Activated naive CD4-positive, alpha-beta T cell treated with anti-CD3 and anti-CD28 coated beads, Interleukin-2, amount 10 ng/mL, durations not matched to agents 7 days and 5 days (primary cell): ENCODE measurements at places on chromosomes 2 and 18.

- no peak for DNase-seq
These were observed 2115.3 kb upstream of the PIK3C3 start for GRCh38 chr18:39839782-39840181.

GRCh38 chr2:233199870-233200269, 51.6 kb upstream of the ATG16L1 start:
- DNase-seq, result no peak

DNA sequence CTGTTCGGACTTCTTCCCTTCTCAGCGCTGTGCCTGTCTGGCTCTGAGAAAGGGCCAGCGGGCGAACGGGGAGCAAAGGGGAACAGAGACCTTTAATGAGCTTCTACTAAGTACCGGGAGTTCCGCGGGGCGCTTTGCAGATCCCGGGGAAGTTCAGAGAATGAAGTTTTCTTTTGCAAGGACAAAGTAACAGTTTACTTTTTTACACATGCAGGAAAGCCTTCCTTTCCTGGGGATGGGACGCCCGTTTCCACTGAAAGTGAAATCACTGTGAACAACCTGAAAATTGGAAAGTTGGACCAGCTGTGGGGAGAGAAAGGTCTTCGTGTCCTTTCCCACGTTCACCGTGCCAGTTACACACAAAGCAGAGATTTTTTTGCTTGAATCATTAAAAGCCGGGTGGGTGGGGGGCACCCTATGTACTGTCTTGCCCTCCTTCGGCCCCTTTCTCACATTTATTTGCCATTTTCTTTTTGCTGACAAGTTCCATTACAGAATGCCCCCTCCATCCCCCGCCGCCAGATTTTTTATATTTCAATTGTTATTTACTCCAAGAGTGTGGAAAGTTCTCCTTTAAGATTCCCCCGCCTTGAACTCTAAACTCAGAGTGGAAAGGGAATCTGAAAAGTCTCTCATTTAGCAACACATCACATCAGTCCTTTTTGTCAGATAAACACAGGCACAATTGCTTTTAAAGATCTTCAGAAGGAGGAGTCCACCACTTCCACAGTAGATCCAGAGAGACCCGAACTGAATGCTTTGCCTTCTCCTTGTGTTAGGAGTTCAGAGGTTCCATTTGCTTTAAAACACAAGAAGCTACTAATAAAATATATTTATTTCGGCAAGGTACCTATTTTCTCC, 1.1 kb upstream of the FN1 start:
- no peak for DNase-seq

DNA sequence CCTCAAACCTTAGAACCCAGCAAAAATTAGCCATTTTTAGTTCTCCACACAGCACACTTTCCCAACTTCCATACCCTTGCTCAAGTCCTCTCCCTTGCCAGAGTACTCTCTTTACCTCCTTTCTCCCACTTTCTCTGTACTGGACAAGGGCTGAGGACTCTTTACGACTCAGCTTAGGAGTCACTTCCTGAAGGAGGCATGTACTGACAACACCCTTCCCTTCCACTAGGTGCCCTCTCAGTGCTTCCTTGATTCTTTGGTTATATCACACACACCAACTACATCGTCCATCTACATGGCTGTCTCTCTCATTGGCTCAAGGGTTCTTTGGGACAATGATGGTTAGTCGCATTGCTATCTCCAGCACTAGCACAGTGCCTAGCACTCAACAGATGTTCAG, 5.2 kb upstream of the C18orf63 start:
- DNase-seq, result no peak

- no peak for DNase-seq
These were observed 13.9 kb downstream of the ASB18 start for GRCh38 chr2:236250286-236250685.

DNA sequence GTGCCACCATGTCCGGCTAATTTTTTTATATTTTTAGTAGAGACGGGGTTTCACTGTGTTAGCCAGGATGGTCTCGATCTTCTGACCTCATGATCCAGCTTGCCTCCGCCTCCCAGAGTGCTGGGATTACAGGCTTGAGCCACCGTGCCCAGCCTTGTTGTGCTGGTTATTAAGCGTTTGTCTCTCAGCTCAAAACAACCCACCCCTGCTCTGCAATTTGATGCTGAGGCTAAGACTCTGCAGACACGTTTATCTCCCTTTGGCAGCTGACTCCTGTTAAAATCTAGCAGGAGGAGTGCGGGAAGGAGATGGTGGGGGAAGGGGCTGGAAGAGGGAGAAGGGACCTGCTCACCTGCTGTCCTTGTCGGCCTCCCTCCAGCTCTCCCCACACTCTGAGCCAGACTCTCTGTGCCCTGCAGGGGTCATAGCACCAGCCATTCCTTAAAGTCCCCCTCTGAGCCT, 29.9 kb upstream of the IMPA2 start:
- no peak for DNase-seq

DNA sequence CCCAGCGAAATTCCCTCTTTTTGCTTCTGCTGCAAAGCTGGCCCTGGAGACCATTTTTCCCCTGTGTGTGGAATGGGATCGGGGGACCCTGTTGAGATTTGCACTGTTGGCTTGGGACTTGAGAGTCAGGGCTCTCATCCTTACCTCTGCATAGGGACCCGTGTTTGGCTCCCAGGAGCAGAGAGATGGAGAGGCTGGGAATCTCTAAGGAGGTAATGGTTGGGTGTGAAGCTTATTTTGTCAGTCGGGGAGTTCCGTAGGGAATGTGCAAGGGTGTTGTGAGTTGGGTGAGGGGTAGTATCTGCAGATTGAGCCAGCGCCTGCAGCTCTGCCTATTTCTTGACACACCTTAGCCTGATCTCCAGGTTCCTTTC, 4.5 kb downstream of the GATA6 start:
- no peak for DNase-seq

- no peak for DNase-seq
These were observed 2.0 kb downstream of the SLC14A2 start for GRCh38 chr18:45617284-45617683.

DNA sequence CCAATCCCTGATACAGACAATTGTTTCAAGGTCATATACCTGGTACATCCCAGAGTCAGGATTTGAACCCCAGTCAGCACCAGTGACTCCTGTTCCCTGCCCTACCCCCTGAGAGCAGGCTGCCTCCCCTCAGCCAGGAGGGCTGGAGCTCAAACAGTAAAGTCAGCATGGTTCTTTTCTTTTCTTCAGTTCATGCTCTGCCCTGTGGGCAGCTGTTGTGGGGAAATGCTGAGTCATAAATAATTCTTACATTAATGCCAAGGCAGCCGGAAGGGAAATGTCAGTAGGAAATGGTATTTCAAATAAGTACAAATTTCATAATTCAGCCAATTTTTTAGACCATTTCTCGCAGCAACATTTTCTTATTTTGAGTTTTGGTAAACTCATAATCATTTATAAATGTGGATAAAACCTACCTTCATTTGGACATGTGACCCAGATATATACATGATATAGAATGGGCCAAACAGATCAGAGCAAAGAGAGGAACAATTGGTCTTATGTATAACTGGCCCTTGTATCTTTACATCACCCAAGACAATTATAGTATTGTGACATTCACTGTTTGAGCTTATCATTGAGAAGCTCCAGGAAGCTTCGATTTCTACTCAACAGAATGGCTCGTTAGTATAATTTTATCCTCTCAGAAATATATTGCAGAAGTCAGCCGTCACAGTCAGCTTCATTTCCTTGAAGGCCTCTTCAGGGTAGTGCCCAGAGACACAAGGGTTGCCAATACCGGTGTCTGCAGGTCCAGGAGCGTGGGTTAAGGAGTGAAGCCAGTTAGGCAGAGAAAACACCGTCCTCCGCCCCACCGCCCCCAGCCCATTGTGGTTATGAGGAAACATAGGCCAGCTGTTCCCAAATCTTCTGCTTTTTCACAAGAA, 28.0 kb upstream of the SCYGR1 start:
- no peak for DNase-seq

DNA sequence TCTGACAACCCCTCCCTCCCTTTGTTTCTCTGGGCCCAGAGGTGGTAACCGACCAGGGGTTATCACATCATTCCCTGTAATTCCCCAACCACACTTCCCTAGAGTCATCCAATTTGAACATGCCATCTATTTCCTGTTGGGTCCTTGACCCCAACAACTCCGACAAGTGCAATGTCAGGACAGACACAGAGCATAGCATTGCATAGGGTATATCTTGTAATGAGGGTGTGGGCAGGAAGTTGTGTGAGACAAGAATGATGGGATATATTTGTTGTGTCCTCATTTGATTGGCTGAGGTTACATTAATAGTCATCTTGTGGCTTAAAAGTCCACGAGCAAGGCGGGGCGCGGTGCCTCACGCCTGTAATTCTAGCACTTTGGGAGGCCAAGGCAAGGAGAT, 33.4 kb upstream of the CNOT11 start:
- no peak for DNase-seq

DNA sequence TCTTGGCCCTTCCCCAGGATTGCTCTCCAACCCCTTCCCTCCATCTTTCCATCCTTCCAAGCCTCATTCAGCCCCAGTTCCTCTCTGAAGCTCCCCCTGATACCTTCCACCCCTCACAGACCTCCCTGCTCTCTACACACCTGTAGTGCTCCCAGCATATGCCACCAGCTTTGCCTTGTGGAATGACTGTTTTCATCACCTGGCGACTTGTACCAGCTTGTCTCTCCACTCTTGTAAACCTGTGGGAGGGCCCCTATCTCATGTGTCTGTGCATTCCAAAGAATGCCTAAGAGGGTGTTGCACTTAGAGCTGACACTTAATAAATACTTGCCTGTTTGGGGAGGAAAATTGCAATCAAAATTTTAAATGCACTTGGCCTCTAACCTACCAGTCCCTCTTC, 198.7 kb downstream of the BCL11A start:
- DNase-seq, result no peak

GRCh38 chr2:37760471-37760870, 89.0 kb upstream of the CDC42EP3 start:
- DNase-seq, result no peak

DNA sequence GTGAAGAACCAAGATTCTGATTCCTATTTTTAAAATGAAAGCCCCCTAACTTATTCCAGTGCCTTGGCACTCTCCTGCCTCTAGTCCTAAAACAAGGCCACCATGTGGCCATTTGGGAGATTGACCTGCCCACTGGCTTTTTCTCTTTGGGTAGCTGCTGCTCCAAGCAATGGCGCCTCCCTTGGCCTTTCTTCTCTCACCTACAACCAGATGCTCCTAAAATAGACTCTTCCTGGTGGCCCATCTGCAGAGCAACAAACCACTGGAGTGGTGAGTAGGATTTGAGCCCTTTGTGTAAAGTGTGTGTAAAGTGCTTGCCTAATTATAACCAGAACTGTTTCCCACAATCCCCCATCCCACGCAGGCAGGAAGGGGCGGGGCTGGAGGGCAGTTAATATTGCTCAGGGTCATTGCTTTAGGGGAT, 114.2 kb downstream of the FHOD3 start:
- DNase-seq, result no peak

DNA sequence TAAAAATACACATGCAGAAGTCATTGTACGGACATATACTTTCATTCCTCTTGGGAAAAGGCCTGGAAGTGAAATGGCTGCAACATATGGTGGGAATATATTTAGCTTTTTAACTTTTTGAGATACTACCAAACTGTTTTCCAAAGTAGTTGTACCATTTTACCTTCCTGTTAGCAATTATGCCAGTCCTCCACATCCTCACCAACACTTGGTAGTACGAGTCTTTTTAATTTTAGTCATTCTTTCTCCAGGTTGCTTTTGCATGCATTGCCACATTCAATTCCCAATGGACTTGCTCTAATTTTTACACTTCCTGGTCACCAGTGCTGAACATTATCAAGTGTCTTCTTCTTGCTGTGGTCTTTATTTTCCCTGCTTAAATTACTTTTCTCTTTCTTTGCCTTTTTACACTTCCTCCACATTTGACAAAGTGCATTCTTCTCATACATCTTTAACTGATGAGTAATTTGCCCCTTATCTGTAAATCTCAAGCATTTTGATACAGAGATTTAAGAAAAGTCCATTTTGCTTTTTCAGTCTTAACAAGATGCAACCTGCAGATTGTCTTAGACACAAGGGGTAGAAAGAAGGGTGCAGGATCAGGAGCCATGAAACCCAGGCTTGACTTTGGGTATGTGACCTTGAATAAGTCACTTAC, 14.5 kb downstream of the VIT start:
- no peak for DNase-seq

DNA sequence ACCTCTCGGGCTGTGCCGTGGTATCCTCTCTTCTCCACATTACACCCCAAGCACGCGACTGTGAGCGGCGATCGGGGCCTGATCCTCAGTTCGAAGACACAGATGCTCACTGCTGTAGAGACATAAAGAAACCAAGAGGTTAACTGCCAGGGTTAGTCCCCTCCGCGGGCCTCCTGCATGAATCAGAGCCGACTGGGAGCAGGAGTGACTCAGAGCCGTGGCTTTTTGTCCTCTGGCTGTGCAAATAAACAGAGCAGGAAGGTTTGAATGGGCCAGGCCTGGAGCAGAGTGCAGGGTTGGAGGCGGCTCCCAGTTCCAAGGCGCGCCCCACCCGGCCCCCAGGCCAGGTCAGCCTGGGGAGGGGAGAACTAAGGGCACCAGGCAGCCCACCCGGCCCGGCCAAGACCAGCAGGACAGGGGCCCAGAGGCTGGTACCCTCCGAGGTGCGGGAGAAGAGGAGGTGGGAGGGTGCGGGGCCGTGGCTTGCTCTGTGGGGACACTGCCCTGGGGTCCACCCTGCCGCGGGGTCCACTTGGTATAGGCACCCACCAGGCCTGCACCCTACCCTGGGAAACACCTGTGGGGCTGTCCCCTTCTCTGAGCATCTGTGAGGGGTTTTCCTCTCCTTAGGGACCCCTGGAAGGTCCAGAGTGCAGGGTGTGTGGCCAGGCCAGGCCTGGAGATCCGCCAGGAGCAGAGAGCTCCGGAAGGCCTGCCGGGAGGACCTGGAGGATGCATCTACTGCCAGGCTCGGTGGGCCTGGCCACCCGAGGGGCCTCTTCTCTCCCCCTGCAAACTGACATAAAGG, 16.5 kb downstream of the TWIST2 start:
- no peak for DNase-seq

GRCh38 chr2:7929281-7929680, 752.6 kb upstream of the ID2 start:
- no peak for DNase-seq

DNA sequence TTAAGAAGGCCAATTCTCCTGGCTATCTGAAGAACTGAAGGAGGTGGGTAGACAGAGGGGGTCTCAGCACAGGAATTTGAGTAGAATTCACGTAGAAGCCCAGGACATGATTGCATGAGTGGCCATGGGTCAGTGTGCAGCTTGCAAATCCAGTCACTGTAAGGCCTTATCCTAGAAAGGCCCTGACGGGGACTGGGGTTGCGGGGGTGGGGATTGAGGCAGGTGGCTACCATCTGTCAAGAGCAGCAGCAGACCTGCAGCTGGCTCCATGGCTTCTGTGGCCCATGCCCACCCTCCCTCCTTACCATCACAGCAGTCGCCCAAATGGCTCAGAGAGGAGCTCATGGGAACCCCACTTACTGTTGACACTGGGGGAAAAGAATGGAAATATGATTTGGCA, 34.6 kb upstream of the SLC14A1 start:
- no peak for DNase-seq

GRCh38 chr18:79625195-79625923, 54.2 kb upstream of the CTDP1 start:
- no peak for DNase-seq

DNA sequence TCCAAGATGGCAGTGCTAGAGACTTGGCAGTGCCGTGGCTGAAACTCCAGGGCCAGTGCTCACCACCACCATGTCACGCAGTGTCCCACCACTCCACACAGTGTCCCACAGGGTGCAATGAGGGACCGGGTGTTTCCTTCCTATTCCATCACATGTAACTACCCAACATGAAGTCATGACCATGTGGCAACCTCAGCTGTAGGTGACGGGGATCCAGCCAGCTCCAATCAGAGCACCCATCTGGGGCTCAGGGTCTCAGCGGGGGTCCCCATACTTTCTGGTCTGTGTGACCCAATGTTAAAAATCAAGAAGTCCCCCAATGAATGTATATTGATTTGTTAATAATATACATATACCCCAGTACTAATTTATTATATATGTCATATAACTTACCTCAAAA, 52.1 kb downstream of the PTGR3 start:
- DNase-seq, result no peak
